ENCODE measurements at places on chromosomes 3 and 15.

DNA sequence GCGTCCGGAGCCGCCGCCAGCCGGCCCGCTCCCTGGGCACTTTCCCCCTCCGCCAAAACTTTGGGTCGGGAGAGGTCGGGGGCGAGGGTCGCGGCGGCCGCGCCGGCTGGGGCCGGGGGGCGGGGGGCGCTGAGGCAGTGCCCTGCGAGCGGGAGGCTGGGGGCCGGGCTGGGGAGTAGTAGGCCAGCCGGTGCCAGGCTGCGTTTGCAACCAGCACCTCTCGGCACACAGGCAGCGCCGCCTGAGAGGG, 452 bp downstream of the BBX start:
- no peak for DNase-seq

GRCh38 chr3:50372349-50372748, 13.0 kb upstream of the TMEM115 start:
- no peak for DNase-seq

DNA sequence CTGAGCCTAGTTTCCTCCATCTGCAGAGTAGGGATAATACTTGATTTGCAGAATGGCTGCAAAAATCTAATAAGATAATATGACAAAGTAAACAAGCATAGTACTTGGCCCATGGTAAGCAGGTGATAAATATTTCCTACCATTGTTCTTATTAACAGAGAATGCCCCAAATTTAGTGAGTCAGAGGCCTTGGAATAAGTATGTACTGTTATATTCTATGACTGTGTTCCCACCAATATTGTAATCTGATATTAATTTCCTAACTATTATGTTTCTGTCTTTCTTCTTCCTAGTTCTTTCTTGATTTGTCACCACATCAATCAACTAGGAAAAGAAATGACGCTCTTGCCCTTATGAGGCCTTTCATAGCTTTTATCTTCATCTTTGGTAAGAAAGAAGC, 178.4 kb upstream of the SLC2A2 start:
- DNase-seq, result no peak

DNA sequence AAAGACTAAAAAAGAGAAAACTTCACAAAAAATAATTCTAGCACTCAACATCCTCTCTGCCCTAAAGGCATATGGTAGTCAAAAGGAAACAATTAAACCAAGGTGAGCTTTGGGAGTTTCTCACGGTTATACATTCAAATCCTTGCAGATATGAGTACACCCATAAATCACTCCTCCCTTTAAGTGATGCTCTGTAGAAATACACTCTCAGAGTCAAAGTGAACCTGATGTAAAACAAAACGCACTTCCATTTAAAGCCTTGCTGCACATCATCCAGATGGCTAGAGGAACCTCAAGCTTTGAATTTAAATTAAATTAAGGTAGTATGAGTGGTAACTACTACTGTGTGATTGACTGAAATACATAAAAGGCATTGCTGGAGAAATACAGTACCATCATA, 36.0 kb upstream of the AADAC start:
- DNase-seq, result no peak

GRCh38 chr15:101435761-101436160, 53.7 kb downstream of the PCSK6 start:
- DNase-seq, result no peak

DNA sequence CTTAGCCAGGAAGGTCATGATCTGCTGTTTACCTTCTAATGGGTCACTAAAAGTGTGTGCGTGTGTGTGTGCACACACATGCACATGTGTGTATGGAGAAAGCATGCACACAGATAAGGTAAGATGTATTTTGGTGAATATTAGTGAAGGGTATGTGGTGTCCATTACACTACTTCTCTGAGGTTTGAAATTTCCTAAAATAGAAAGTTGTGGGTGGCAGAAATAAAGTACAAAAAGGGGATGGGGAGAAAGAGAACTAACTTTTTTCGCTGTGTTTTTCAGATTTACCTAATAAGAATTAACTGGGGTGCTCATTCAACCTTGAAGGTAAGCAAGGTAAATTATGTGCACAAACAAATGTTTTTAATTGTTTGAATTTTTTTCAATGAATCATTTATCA, 24.4 kb upstream of the NR2E3 start:
- DNase-seq, result no peak

DNA sequence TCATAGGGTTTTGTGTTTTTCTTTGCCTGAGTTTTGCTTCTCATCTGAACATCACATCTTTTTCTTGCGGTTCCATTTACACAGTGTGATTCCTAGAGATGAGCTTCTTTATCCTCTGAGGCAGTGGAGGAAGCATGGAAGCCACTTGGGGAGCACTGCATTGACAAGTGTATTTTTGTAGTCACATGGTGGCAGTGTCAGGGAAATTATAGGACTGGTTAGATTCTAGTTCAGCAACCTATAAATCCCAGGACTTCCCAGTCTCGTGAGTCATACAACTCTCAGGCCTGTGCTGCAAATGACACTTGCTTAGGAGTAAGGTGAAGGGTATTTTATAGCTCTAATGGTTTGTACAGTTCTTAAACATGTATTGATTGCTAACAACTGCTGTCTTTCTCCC, 58.4 kb downstream of the RBM6 start:
- peak; percentile 70 for DNase-seq

DNA sequence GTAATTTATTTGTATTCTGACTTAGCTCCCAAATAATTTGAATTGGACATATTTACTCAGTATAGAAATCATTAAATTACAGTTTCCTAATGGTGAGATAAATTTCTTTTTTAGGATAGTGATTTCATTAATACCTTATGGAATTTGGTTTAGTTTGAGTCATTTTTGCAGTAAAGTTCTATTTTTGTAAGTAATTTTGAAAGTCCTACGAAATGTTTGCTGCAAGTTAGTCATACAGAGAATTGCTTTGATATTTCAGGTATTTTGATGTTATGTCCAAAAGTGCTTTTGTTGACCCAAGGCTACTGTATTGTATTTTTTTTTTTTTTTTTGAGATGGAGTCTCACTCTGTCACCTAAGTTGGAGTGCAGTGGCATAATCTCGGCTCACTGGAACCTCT, 41.7 kb downstream of the TCF12 start:
- no peak for DNase-seq

- DNase-seq, result no peak
Observed at GRCh38 chr3:57464011-57464410, 80.1 kb downstream of the DNAH12 start.

GRCh38 chr3:142976621-142977398, 13.3 kb upstream of the PAQR9 start:
- peak; percentile 98 for DNase-seq

DNA sequence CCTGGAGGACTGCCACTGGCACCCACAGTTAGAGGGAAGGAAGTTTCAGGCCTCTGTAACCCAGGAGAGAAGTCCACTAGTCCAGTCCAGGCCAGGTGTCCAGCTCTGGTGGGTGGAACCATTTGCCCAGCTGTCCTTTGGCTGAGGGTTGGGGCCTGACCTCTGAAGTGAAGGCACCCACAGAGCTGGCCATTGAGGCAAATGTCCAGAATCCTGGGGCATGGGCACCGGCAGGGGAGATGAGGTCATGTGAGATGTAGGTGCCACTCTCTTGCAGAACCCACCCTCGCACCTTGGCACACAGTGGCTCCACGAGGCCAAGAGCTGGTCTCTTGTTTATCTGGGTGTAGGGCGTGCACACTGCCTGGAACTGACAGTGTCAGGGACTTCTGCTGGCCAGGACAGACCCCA, 162.8 kb downstream of the SMAD6 start:
- DNase-seq, result no peak

- DNase-seq, result no peak
Observed at GRCh38 chr3:1348547-1348946, 255.7 kb downstream of the CNTN6 start.

DNA sequence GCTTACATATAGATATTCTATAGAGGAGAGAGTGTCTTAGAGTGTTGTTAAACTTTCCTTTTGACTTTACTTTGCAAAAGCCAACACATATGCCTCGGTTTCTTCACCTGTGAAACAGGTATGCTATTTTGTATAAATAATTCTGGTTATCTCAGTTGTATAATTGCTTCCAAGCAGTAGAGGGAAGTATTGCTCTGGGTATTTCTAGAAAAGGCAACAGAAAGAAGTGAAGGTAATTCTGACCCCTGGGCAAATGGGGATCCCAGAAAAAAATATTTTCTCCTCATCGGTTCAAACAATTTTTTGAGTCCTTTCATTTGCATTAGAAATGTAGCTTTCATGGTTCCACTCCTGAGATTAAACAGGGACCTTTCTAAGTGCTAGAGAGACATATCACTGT, 216.5 kb upstream of the SEMA6D start:
- no peak for DNase-seq

DNA sequence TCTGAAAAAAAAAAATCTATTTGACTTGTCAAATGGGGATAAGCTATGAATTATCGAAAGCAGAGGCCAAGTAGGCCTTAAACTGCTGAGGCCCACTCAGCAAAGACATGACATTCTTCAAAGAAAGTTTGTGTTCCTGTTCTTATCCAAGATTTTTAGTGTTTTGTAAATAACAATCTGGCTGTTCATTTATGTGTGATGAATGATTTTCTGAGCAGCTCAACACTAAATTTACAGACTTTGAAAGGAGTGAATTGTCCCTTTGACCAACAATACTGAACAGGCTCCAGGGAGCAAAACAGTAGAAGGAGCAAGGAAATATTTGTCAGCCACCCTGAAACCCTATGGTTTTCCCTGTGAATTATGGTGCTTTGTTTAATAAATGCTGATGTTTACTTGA, 512.6 kb upstream of the NAALADL2 start:
- no peak for DNase-seq

GRCh38 chr3:156963096-156963495, 136.9 kb downstream of the LEKR1 start:
- DNase-seq, result no peak

DNA sequence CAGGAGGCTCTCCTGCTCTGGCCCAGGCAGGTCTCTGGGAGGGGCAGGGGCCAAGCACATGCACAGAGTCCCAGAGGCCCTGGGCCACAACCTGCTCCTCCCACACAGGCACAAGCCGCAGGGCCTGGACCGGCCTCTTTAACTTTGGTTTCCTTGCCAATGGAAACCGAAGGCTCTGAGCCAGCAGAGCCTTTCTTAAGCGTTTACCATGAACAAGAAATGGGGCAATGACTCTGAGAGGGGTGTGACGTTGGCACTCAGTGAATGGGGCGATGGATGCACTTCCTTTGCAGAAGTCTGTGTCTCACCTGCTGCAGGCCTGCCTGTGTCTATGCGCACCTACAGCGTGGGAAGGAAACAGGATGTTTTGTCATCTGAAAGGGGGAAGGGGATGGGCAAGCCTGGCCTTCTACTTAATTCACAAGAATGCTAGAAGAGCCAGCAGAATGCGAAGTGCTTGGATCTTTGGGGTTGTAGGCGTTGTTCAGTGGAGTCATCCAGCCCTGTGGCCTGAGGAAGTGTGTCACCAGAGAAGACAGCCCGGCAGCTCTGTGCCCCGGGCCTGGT, 41.8 kb downstream of the IFT122 start:
- peak; percentile 61 for DNase-seq

- peak; percentile 98 for DNase-seq
Observed at GRCh38 chr3:30347679-30348216, 258.7 kb upstream of the TGFBR2 start.

GRCh38 chr3:66748175-66748876, 247.5 kb upstream of the LRIG1 start:
- no peak for DNase-seq

GRCh38 chr3:12733566-12733965, 25.5 kb downstream of the TMEM40 start:
- no peak for DNase-seq

DNA sequence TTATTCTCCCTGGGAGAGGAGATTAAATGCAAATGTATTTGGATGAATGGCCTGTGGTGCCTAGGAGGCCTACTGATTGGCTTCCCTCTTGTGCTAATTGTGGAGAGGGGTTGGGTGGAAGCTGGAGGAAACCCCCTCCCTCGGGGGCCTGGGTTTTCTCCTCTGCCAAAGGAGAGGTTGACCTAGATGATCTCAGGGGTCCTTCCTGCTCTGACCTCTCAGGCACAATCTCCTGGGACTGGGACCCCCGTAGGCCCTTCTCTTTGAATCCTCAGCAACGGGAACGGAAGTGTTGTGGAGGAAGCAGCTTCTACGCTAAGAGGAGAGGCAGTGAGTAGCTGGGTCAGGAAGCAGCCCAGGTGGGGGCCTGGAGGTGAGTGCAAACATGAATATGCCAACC, 40.5 kb upstream of the MAGEF1 start:
- no peak for DNase-seq

GRCh38 chr3:44764248-44764647, 2.7 kb downstream of the KIF15 start:
- DNase-seq, result no peak

GRCh38 chr3:10599017-10599416, 93.6 kb upstream of the ATP2B2 start:
- no peak for DNase-seq

DNA sequence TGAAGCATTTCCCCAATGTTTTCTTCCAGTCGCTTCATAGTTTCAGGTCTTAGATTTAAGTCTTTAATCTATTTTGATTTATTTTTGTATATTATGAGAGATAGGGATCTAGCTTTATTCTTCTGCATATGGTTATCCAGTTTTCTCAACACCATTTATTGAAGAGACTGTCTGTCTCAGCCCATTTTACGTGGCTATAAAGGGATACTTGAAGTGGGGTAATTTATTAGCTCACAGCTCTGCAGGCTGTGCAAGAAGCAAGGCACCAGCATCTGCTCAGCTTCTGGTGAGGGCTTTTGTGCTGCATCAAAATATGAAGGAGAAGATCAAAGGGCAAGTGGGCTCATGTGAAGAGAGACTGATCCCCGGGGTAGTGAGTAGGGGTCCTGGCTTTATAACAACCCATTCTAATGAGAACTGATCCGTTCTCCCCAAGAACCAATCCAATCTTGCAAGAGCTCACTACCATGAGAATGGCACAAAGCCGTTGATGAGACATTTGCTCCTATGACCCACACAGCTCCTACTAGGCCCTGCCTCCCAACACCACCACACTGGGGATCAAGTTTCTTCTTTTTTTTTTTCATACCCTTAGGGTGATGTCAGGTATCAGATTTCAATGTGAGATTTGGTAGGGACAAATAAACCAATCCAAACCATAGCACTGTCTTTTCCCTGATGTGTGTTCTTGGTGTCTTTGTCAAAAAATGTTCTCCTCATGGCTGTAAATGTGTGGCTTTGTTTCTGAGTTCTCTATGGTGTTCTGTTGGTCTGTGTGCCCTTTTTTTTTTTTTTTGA, 63.2 kb downstream of the IQGAP1 start:
- DNase-seq, result peak; percentile 68

GRCh38 chr3:196968233-196969133, at the start of gene PIGZ:
Gene PIGZ (minus strand): TSS chr3:196968833. CDS start chr3:196952031, 16,802 bp downstream.
- peak; percentile 58 for DNase-seq

- DNase-seq, result no peak
Observed at GRCh38 chr15:38877471-38877870, 312.9 kb upstream of the RASGRP1 start.

DNA sequence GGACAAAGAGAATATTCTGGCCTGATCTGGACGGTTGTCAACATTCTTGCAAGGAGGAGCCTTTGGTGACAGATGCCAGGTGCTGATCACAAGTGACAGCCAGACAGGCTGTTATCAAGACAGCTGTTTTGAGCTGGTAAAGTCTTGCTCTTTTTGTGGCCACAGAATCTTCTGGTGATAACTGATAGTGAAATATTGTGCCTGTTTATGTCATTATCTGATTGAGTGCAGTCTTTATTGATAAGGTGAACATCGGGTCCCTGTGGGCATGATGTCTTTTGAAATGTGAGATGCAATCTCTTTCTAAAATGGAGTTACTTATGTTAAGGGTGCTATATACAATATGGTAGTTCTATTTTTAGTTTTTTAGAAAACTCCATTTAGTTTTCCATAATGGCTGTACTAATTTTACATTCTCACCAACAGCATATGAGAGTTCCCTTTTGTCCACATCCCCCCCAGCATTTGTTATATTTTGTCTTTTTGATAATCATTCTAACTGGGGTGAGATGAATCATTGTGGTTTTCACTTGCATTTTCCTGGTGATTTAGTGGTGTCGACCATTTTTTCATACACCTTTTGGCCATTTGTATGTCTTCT, 10.7 kb downstream of the CEP63 start:
- DNase-seq, result peak; percentile 40

All from ELR (cell line).